CD4-positive, alpha-beta T cell treated with Interleukin-12 subunit alpha and Interleukin-12 subunit beta, for 1 hour (primary cell): ENCODE measurements at places on chromosomes 5 and 9.
A peak's percentile ranks its signal among the peaks of the same experiment; 100 is the strongest.

DNA sequence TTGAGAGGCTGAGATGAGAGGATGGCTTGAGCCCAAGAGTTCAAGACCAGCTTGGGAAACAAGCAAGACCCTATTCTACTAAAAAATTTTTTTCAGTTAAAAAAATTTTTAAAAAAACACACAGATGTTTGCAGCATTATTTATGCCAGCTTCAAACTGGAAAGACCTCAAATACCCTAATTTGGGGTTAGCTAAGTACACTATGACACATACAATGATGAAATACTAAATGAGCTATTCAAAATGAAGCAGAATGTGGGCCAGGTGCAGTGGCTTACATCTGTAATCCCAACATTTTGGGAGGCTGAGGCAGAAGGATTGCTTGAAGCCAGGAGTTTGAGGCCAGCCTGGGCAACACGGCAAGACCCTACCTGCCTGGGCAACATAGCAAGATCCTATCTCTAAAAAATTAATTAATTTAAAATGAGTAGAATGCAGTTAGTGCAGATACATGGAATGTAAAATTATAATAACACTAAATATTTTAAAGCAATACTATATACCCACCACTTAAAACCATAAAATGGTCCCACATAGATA is 44.9 kb downstream of the LHFPL2 start:
- DNase-seq, result no peak

- peak; percentile 68 for DNase-seq
Observed at GRCh38 chr5:91225848-91226686, 157.1 kb downstream of the ARRDC3 start.

DNA sequence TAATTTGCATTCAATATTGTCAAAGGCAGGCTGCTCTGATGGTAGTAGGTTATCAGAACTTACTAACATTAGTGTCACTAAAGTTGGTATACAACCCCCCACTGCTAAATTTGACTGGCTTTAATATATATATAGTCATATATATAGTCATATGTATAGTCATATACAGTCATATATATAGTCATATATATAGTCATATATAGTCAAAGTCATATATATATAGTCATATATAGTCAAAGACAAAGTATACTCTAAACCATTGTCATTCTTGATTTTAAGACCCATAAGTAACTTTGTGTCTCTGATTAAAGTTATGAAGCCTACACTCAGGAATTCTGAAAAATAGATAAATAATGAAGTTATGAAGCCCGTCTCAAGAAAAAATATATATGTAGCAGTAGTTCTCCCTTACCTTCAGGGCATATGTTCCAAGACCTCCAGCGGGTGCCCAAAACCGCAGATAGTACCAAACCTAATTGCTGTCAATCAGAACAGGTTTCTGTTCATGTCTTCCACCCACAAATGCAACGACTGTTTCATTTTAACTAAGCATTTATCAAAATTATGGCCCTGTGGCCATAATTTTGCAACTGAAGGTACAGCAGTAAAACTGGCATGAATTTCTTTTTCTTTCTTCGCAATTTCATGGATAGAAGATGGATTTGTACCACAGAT is 40.1 kb downstream of the TRPM6 start:
- DNase-seq, result no peak

- DNase-seq, result no peak
Observed at GRCh38 chr5:156531199-156531598, 204.2 kb downstream of the SGCD start.

GRCh38 chr9:126117158-126117425 is 209.5 kb upstream of the MVB12B start:
- no peak for DNase-seq

DNA sequence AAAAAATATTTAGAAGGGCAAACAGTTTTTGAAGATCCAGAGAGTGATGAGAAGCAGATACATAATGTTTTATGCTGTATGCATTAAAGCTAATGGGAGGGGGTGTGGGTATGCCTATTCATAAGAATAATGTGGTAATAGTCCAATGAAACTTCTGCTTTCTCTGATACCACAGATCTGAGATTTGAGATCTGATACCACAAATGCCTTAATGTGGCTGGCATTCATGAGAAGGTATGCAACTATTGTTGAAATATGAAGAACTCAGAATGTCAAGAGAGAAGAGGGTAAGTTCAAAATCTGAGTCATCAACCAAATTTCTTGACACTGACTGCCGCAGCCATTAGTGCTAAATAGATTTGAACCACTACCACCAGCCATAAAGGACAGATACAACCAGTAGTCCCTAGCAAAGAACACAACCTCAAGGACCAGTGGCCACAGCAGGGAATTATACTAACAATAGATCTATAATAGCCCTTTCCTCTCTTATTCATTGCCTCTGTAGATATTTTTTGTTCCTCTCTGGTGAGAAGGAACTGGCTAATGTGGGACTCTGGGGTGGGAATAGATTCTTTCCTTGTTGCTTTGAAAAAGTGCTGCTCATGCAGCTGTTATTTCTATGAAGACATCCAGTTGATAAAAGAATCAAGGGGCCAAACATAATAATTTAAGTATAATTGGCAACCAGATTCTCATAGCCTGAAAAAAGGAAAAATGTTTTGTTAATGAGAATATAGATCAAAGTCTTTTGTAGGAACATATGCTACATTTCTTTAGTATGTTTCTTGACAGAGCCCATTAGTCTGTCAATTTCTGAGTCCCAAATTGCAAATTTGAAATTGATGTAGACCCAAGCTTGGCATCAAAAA is 256.5 kb upstream of the ZNF608 start:
- no peak for DNase-seq

GRCh38 chr5:141560151-141560550 is 58.6 kb downstream of the DIAPH1 start:
- DNase-seq, result no peak

GRCh38 chr5:7271435-7272084 is 124.4 kb upstream of the ADCY2 start:
- DNase-seq, result no peak

- no peak for DNase-seq
Observed at GRCh38 chr9:81782313-81782995, 93.1 kb upstream of the TLE1 start.

GRCh38 chr9:133742849-133743444 is 4.8 kb upstream of the SARDH start:
- DNase-seq, result peak; percentile 64

GRCh38 chr9:130245474-130245873 is 20.1 kb upstream of the HMCN2 start:
- DNase-seq, result no peak

DNA sequence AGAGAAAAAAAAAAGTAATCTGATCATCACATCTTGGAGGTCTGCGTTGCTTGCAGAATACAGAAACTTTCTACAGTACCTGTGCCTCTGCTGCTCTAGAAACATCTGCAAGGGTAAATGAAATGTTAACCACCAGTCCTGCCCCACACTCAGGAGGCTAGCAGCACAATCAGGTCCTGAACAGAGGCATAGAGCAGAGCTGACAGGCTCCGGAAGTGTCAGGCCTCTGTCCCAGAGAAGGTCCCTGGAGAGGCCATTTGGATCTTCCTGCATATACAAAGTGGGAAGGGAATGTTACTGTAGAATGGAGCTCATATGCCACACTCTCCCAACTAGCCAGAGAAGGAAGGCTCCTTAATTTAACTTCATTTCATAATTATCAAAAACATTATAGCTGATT is 7.2 kb downstream of the NRG2 start:
- DNase-seq, result no peak

- DNase-seq, result no peak
Observed at GRCh38 chr5:100584889-100585288, 49.7 kb downstream of the FAM174A start.

DNA sequence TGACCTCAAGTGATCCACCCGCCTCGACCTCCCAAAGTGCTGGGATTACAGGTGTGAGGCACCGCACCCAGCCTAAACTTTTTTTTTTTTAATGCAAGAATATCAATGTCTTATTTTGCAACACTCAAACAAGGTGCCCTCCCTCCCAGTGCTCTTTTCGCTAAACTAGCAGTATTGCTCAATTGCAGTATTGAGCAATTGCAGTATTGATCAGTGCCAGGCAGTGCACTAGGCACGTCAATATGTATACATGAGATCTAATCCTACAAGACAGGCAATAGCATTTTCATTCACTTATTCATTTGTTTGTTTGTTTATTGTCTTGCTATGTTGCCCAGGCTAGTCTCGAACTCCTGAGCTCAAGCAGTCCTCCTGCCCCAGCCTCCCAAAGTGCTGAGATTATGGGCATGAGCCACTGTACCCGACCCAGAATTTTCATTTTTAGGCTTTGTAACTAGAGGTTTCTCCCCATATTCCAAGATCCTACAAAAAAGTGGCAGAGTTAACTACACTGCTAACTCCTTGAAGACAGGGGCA is 94.5 kb downstream of the TTLL11 start:
- no peak for DNase-seq

DNA sequence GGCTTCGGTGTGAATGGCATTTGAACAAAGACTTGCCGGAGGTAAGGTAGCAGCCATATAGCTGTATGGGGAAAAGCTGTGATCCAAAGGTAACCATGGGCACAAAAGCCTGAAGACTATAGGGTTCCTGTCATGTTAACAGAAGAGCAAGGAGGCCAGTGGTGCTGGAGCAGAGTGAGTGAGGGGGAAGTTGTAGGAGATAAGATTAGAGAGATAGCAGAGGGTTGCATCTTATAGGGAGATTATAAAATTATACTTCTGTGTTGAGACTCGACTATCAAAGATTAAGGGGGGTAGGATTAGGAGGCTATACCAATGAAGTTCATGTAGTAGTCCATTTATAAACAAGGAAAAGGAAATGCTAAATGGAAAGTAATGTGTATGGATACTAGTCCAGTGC is 3.3 kb downstream of the NCBP1 start:
- DNase-seq, result no peak

DNA sequence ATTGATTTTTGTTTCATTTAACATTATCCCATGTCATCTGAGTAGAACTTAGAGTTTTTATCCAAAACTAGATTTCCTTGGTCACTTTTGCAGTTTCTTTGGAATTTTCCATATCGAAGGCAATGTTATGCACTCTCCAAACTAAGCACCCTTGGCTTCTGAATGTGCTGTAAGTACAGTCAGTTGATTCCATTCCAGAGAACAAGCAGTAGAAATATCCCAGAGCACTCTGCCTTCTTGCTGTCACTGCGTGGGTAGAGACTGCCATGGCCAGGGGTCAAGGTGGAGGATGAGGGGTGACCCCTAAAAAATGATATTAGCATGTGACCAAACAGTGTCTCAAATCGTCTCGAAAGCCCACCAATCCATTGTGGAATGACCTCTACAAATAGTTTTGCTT is 36.2 kb downstream of the PIP5K1B start:
- DNase-seq, result no peak

DNA sequence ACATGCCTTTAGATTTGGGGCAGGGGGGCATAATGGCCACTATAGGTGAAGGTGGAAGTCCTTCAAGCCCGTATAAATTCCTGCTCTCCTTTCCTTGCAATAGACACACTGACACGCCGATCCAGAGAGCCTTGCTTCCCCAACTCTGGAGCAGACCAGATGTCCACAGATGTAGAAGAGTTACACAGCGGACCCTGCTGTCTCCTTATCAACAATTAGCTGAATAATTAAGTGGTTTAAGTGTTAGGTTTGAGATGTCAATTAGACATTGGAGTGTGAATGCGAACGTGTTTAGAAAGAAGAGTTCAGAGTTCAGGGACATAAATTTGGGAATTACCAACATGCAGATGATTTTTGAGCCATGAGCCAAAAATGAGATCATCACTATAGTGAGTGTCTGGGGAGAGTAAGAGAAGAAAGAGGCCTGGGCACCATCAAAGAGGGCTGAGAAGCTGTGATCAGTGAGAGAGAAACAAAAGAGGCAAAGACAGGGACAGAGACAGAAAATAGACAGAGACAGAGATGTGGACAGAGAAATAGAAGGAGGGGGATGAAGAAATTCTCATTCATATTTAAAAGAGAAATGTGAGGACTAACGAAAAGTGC is 734.4 kb upstream of the ADAMTS16 start:
- no peak for DNase-seq

DNA sequence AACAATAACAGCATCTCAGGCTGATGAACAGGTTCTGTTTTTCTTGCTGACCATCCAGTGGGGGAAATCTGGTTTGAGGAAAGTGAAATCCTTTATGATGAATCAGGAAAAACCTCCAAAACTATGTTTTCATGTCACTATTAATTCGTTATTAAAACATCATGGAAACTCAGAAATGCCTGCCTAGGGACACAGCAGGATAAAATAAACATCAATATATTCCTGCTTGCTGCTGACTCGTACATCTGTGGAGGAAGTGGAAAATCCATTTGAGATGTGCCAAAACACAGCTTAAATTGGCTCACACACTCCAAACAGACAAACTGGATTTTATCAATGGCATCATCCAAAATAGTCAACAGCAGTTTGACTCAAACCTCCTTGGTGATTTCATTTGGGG is 53.0 kb downstream of the TEK start:
- no peak for DNase-seq

- DNase-seq, result no peak
Observed at GRCh38 chr5:135213466-135214239, 179.6 kb upstream of the PITX1 start.

DNA sequence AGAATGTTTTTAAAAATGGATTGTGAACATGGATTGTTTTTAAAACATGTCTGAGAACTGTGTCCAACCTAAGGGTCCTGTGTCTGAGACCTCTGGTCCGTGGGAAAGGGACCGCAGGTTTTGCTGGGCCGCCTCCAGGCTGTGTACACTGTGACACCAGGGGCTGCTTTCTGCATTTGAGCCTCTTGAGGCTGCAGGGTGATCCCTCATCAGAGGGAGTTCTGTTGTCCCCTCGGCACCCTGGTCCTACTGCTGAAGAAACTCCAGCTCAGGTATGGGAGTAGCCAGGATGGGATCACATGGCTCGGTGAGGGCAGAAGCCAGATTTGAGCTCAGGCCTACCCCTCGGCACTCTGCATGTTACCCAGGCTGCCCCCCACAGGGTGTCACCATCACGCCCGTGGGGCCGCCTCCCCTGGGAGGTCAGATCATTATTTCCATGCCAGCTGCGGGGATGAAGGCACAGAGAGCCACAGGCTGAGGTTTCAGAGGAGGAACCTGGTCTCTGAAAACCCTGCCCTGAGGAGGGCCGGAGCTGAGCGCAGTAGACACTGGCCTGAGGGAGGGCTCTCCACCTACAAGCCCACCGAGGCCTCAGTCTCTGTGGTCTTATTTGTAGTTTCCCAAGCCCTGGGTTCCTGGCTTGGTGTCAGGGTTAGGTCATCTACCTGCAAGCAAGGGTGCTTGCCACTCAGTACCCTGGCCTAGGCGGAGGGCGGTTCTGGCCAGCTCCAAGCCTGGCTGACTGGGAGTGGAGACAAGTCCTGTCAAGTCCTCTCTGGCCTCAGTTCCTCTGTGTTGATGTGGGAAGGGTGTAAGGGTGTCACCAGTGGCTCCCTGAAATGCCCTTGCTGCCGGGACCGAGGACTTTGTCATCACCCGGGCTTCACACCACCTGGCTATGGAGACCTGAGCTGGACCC is 2.8 kb downstream of the PRR7 start:
- DNase-seq, result no peak

DNA sequence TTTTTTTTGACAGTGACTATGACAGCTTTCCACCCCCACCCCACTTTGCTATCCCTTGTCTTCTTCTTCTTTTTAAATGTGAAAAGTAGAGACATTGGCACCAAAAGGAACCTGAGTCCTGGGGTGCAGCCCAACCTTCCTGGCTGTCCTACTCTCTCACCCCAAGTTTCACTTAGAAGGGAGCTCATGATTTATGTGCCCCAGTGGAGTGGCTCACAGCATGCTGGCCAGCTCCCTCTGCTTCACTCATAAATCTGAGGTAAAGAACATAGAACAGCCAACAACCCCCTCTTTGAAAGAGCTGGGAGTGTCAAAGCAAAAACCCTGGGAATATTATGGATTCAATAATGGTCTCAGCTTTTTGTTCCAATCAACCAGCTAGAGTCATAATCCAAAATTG is 196.3 kb upstream of the DAPK1 start:
- DNase-seq, result no peak
